ENCODE measurements at places on chromosomes 4 and X.

GRCh38 chr4:26062215-26062614 lies 148.2 kb downstream of the SMIM20 start:
- no peak for DNase-seq

- DNase-seq: no peak
Observed at GRCh38 chr4:111697176-111697942, 447.9 kb upstream of the FAM241A start.

- DNase-seq: no peak
Observed at GRCh38 chrX:115297189-115297588, 7.7 kb downstream of the LUZP4 start.

DNA sequence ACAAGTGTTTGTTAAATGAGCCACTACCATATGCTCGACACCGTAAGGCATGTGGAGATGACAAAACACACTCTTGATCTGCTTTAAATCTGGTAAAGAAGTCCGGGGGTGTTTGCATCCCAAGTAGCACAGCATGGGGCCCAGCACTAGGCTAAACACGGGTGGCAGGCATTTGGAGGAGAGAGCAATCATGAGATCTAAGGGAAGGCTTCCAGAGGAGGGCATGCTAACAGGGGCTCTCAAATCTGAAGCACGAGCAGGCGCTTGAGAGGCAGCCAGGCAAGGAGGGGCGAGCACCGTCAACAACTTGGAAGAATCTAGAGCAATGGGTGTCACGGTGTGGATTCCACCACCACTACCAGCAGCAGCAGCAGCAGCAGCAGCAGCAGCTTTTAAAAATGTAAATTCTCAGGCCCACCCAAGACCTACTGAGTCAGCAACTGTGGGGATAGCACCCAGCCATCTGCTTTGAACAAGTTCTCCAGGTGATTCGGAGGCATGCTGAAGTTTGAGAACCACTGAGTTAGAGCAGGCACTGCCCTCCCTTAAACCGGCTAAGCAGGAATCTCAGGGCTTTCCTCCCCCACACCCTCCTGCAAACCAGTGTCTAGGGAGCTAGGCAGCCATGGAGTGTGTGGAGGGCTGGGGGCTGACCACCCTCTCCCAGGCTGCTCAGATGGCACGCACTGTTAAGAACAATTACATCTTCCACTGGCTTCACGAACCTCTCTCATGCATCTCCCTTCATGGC lies 70.2 kb upstream of the MAP3K15 start:
- no peak for DNase-seq

DNA sequence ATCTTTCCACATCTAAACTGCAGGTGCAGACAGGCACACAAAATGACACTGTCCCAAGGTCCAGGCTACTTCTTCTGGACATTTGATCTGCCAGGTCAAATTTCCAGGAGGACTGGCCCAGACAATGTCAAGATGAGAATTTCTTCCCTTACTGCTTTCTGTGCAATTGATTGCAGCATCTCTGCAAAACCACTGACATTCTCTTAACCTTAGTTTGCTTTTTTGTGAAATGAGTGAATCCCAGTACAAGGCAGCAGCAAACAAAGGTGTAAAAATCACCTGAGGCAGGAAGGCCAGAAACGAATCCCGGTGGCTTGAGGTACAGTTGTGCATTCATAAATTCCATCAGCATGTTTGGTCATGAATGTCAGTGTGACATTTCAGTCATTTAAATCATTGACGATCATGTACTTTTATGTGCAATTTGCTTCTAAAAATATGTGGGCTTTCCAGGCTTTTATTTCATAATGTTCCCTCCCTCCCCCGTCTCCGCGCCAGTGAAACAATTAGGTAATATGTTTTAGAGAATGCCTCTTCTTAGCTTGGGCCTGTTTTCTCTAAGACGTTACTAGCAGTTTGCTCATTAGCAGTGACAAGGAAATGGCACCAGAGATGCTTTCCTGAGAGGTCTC lies 39.1 kb downstream of the NHS start:
- no peak for DNase-seq

Measured in activated T-helper 1 cell treated with anti-CD3 and anti-CD28 coated beads, Interleukin-2, amount 50 U/mL, for 16 hours (primary cell).